ENCODE measurements at places on chromosomes 1 and 21.

- no peak for DNase-seq
Measured at GRCh38 chr1:154809436-154810413, 60.4 kb downstream of the KCNN3 start.

GRCh38 chr21:18771845-18772380, 368.3 kb upstream of the TMPRSS15 start:
- no peak for DNase-seq

GRCh38 chr1:248872752-248873408, 14.0 kb upstream of the ZNF692 start:
- DNase-seq, result peak; percentile 73

- no peak for DNase-seq
Measured at GRCh38 chr1:93705892-93706500, 24.4 kb upstream of the BCAR3 start.

- DNase-seq, result no peak
Measured at GRCh38 chr1:7420470-7421100, 350.5 kb upstream of the VAMP3 start.

GRCh38 chr1:108537976-108538375, 21.9 kb upstream of the EEIG2 start:
- DNase-seq, result no peak

GRCh38 chr1:179798864-179799516, 55.9 kb downstream of the FAM163A start:
- DNase-seq, result no peak

- peak; percentile 65 for DNase-seq
Measured at GRCh38 chr1:8560611-8561544, 243.0 kb downstream of the SLC45A1 start.

- DNase-seq, result no peak
Measured at GRCh38 chr1:23114424-23115079, 54.1 kb downstream of the LUZP1 start.

- DNase-seq, result no peak
Measured at GRCh38 chr1:99177465-99177864, 86.8 kb upstream of the PLPPR4 start.

DNA sequence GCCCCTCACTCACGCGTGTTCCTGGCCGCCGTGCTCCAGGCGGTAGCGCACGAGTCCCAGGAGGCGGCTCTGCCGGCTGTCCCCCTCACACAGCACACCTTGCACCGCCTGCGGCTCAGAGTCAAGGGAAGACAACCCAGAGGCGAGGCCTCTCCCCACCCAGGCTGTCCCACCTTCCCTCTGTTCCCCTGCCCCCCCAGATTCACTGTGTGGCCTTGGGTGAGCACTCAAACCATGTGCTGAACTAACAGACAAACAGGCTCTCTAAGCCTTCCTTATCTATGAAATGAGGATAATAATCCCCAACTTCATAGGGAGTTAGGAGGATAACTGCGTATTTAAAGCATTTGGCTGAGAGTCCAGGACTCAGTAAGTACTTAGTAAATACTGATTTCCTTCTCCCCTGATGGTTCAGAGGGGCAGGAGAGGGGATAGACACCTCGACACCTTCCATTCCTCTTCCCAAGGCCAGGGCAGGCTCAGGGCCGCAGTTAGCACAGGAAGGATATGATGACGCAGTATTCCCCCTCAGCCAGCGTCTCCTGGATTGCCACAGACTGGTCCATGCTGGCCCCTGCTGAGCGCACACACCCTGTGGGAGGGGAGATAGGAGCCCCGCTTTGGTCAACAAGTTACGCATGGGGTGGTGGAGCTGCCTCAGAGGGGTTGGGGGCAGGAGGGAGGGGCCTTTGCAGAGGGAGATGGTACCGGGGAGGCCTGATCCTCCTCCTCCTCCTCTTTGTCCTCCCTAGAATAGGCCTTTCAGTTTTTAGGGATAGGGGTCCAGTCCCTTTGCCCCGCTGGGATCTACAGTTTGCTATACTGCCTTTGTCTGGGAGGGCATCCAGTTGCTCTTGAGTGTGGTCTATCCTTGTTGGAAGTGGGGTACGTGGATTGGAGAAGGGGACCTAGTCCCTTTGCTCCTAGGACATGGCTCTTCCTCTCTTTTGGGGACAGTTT, 830 bp downstream of the INPP5B start:
- peak; percentile 87 for DNase-seq

DNA sequence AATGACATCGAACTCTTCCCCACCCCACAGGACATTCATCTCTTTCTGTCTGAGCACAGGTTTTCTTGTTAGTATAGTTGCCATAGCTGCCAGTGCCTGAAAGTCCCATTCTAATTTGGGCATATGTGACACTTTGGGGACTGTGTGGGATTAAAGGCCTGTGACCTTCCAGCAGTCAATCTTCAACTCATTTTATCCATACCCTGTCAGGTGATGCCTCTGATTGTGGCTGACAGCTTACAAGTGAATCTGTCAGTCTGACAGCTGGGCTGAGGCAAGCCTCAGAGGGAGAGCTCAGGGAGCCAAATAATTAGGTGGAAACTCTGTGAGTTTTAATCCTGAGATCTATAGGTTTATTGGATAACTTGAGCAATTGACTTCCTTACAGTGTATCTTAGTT, 29.6 kb downstream of the ZCCHC17 start:
- DNase-seq, result no peak

DNA sequence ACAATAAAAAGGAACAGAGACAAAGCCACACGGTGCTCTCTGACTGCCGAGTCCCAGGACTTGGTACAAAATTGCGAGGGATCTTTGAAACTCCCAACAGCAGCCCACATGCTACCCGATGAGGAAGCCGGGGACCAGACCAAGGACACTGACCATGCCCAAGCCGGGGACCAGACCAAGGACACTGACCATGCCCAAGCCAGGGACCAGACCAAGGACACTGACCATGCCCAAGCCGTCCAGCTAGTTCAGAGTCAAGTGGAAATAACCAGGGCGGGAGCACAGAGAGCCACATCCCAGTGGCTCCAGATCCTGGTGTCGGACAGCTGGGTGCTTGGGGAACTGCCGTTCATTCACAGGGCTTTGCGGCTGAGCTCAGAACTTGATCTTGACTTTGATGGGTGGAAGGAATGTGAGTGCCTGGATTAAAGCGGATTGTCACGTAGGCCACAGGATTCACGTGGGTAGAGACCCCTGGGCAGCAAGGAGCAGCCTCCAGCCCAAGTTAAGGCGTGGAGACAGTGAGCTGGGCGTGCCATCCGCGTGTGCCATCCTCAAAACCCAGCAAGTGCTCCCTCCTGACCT, 16.5 kb upstream of the TRAPPC10 start:
- no peak for DNase-seq

- no peak for DNase-seq
Measured at GRCh38 chr1:209493559-209493958, 90.0 kb upstream of the CAMK1G start.

GRCh38 chr21:44348861-44349260, 4.6 kb upstream of the TRPM2 start:
- no peak for DNase-seq

DNA sequence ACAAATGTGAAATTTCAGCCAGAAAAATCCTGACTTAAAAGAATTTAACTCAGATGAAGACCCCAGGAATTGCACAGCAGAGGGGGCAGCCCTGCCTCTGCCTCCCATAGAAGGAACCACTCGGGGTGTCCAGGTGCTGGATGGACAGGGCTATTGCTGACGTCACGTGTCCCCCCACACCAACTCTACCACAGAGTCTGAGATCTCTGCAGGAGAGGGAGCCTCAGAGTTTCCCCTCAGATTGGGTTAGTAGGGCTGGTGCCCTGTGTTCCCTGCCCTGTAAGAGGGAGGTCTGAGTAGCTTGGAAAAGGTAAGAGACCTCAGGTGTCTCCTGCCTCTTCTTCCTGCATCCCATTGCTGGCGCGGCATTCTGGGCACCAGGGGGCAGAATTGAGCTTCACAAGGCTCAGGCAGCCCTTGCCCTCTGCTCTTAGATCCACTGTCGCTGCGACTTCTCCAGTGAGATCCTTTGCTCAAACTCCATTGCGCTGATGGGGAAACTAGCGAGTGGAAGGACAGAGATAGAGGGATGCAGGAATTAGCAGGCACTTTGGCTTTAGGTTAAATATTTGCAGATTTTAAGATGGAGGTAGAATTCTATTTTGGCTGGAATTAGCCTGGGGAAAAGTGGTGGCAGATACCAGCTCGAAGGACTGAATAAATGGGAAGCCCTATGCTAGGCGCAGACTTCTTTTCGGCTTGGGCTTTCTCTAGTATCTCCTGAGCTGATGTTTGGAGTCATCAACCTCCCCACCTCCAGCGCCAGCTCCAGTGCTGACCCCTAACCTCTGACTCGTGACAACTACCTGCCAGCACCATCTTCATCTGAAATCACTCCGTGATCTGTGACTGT, 42.8 kb upstream of the DMBX1 start:
- DNase-seq, result peak; percentile 89

DNA sequence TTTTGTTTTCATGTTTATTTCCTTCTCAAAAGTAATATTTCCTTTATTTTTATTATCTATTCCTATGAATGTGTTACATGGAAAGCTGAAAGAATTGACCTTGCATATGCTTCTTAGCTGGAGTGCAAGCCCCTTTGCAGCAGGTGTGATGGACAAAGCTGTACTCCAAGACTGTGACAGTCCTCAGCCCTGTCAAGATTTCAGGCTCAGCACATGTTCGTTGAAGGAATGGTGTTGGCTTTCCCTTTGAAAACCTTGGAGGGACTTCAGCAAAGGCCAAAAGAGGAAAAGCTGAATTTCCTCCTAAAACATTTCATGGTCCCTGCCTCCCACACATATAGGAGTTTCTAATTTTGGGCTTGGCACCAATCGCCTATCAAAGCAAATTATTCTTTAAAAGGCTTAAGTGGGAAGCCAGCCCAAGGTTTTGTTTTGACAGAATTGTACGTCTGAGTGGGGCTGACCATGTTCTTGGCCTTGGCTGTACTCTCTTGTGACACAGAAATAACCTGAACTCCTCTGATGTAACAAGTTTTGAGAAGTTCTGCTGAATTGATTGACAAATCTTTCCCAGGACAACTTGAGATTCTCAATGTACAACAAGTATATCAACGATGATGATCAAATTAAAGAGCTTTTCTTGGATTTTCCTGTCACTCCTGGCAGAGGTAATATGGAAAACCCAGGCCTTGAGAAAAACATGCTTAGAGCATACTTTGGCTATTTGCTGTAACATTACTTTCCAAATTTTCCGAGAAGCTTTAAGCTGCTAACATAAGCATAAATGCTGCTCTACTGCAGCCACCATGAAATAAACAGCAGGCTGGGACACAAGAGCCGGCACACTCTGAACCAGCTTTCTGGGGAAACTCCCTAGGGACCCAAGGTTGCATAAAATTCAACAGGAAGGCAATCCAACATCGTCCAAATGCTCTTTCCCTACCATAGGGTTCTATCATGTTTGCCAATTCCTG, 135.7 kb upstream of the ZNF648 start:
- no peak for DNase-seq

GRCh38 chr1:202961220-202961880, 3.2 kb upstream of the ADIPOR1 start:
- no peak for DNase-seq

DNA sequence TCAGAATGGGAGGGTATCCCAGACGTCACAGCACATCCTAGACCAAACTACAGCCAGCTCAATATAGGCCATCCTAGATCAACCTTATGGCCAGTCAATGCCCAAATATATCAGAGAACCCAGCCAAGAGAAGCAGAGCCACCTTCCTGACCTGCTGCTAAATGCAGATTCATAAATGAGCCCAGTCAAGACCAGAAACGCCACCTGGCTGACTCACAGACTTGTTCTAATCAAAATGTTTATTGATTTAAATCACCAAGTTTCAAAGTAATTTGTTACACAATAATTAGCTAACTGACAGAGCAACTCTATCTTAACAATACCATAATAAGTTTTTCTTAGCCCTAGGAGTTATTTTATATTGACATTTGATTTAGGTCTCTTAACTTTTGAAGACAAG, 28.6 kb downstream of the ZNF644 start:
- DNase-seq, result no peak

- DNase-seq, result peak; percentile 35
Measured at GRCh38 chr1:8047686-8048445, 21.8 kb upstream of the ERRFI1 start.

GRCh38 chr21:45073301-45074047, 906 bp upstream of the ADARB1 start:
- peak; percentile 64 for DNase-seq

DNA sequence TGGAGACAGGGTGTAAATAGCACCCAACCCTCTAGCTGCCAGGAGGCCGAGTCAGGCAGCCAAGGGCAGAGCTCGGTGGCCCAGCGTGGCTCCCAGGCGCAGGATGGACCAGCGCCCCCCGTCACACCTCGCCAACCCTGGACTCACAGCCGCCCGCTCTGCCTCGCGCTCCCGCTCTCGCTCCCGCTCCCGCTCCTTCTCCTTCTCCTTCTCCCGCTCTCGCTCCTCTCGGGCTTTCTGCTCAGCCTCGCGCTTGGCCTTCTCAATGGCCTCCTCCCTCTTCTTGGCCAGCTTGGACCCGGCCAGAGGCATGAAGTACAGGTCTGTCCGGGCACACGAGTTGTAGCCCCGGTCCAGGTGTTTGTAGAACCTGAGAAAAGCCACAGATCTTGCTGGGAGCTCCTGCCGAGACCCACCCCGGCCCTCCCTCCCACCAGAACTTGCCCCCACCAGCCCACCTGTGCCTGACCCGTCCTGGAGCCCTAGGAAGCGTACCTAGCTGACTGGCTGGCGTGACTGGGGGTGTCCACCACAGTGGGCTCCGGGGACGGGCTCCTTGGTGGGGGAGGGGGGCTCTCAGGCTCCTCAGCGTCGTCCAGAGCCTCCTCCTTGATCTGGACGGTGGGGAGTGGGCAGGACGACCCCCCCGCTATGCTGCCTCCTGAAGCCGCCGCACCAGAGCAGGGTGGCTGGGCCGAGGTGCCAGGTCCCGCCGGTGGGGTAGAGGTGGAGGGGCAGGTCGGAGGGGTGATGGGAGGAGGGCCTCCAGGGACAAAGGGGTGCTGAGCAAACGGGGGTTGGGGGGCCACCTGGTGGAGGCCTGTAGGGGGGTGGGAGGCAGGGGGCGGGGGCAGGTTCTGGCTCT, 41.9 kb downstream of the SLC45A1 start:
- DNase-seq, result no peak

GRCh38 chr1:145719230-145720079, at the start of gene CD160:
Gene CD160 (plus strand): TSS chr1:145719499. CDS start chr1:145728328, 8,829 bp downstream.
- no peak for DNase-seq

DNA sequence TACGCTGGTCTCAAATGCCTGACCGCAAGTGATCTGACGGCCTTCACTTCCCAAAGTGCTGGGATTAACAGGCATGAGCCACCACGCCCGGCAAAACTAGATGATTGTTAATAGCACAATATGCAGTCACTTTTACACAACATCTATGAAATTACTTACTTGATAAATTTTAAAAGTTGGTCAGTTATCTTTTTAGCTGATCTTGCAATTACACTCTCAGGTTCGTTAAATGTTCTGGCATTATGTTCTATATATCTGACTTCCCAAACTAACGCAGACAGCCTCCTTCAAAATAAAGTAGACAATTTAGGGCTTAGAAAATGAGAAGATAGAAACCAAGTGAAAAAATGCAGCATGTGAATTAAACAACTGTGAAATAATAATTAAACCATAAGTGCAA, 31.8 kb upstream of the PSMG1 start:
- no peak for DNase-seq

DNA sequence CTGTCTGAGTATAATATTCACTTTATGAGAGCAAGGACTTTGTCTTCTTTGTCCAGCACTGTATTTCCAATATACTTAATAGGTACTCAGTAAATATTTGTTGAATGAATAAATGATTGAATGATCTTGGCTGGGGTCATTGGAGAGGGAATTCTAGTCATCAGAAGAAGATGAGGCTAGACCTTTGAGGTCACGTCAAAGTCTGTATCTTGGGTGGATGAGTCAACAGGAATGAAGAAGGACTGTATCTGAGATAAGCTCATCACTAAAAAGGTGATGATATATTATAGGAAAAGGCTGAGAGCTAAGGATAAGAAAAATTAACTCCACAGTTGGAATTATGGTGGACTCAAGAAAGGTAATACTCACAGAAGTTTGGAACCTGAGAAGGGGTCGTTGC, 125.1 kb upstream of the MAGI3 start:
- DNase-seq, result no peak

Measured in hepatocyte (in vitro differentiated cells).